ENCODE measurements at places on chromosomes 7 and 10.

DNA sequence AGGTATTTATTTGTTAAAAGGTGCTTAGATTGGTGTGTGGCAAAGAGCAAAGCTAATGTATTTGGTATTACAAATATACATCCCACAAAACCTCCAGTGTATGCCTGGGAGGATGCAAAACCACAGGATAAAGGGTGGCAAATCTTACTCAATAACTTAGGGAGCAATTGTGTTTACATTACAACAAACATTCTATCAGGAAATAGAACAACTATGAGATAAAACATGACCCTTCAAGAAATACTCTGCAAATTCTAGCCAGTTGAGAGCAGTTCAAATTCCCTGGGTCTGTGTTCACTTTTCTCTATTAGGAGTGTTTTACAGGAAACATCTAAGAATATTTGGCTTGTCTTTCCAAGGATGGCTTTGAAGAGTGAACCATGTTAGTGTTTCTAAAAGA lies 64.9 kb downstream of the CUL1 start:
- no peak for DNase-seq

- no peak for DNase-seq
These were observed 603.2 kb downstream of the LRMDA start for GRCh38 chr10:76034353-76035205.

DNA sequence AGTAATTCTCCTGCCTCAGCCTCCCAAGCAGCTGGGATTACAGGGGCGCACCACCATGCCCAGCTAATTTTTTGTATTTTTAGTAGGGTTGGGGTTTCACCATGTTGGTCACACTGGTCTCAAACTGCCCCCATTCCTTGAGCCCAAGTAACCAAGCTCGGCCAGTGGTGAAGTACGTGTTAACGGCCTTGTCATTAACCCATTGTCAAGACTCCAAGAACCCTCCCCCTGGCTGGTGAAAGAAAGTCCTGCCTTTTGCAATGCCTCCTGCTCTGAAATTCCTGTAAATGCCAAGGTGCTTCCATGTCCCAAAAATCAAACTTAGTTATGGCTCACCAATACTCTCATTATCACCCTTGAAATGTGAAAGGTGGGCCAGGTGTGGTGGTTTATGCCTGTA lies 18.8 kb upstream of the SEPHS1 start:
- DNase-seq, result no peak

GRCh38 chr7:84337429-84337828 lies 142.8 kb upstream of the SEMA3A start:
- DNase-seq, result no peak

- peak; percentile 2 for DNase-seq
These were observed 38.0 kb upstream of the SRPK2 start for GRCh38 chr7:105426606-105427146.

- no peak for DNase-seq
These were observed 168.2 kb upstream of the FAM171A1 start for GRCh38 chr10:15539262-15539661.

- DNase-seq, result no peak
These were observed 74.4 kb upstream of the PRLHR start for GRCh38 chr10:118669835-118670234.

GRCh38 chr7:66110856-66111255 lies 3.8 kb upstream of the CRCP start:
- no peak for DNase-seq

GRCh38 chr10:80154978-80155695 lies 22.6 kb downstream of the PLAC9 start:
- DNase-seq, result no peak

DNA sequence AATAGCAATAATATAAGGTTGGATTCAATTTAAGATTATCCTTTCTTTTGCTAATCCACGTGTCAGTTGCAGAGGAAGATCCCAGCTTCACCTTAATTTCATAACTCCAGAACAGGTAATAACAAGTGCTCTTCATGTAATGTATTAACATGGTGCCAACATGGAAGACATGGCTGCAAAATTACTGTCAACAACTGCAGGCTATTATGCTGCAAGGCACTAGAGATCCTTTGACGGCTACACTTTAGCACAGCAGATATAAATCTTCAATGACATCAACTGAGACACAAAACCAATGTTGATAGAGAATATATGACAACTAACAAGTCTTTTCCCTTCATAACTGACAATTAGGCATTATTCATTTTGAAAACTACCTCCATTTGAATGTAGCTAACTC lies 96.1 kb downstream of the RNF133 start:
- no peak for DNase-seq

GRCh38 chr7:727104-727805 lies at the start of gene PRKAR1B:
Gene PRKAR1B (minus strand): TSS chr7:727281. CDS start chr7:711505, 15,776 bp downstream.
- DNase-seq, result peak; percentile 40

- no peak for DNase-seq
These were observed 420 bp upstream of the MINPP1 start for GRCh38 chr10:87504307-87504639.

GRCh38 chr10:12509016-12509793 lies 159.9 kb downstream of the CAMK1D start:
- peak; percentile 16 for DNase-seq

- no peak for DNase-seq
These were observed 66.3 kb upstream of the FRMD4A start for GRCh38 chr10:14397066-14397465.

DNA sequence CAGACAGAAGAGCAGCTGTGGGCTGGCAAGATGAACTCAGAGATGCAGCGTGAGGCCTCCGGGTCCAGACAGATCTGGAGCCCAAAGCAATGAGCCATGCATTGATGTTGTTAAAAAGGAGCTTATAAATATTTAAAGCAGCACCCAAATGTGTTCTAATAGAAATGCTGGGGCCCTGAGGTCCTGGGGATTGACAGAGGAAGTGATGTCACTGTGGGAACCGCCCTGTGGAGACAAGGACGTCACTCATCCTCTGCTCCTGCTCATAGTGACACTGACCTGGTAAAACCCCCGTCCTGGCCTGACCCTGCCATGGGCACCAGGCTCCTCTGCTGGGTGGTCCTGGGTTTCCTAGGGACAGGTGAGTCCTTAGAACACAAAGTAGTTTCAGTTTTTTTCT lies 197.0 kb upstream of the PRSS58 start:
- no peak for DNase-seq

Measured in stimulated activated CD8-positive, alpha-beta memory T cell treated with anti-CD3 and anti-CD28 coated beads, Interleukin-7, amount 100 ng/mL, for 48 hours (primary cell).